ENCODE measurements at places on chromosomes 11 and 22. TPM values are rescaled to one million over a fixed set of nuclear protein-coding genes. Genes with fewer than 3 reads are reported as not detected.

GRCh38 chr11:19111809-19112208 lies 5.2 kb upstream of the ZDHHC13 start:
- no peaks in the 10 kb centered on the region for H3K27me3 ChIP-seq
- no peak for DNase-seq
- no peaks in the 10 kb centered on the region for H3K4me1 ChIP-seq
- H3K4me3 ChIP-seq: no peak overlapping the region
- H3K36me3 ChIP-seq: no peaks in the 10 kb centered on the region
- no peak overlapping the region for H3K27ac ChIP-seq

DNA sequence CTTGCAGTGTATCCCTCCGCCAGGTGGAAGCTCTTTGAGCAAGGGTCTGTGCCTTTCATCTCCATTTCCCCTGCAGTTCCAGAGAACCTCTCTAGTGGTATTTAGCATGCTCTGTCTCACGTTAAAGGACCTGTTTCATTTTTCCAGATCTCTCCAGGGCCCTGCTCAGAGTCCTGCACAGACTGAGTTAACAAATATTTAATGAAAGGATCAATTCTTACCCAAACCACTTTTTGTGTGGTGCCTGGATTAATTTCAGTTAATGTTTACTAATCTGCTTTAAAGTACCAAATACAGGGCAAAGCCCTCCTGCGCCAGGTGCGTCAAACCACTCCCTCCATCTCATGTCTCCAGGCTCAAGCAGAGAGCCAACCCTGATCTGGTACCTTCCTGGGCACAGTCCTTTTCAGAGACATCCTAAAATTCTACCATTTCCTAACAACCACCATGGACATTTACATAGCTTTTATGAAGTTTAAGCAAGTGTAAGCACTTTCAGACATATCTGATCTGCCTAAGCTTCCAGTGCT lies 18.7 kb upstream of the ACER3 start:
- H3K36me3 ChIP-seq: no peaks in the 10 kb centered on the region
- H3K27me3 ChIP-seq: no peaks in the 10 kb centered on the region
- no peak for DNase-seq

- H3K4me1 ChIP-seq: no peaks in the 10 kb centered on the region
- no peaks in the 10 kb centered on the region for H3K36me3 ChIP-seq
- DNase-seq: no peak
- no peak overlapping the region for H3K4me3 ChIP-seq
- no peaks in the 10 kb centered on the region for H3K27me3 ChIP-seq
These were observed 549.1 kb downstream of the MN1 start for GRCh38 chr22:27252282-27253049.

- H3K27me3 ChIP-seq: no peaks in the 10 kb centered on the region
- H3K27ac ChIP-seq: no peak overlapping the region
- H3K4me3 ChIP-seq: no peak overlapping the region
These were observed 50.2 kb upstream of the SPATA19 start for GRCh38 chr11:133895551-133895950.

ZP1 gene
- not detected for total RNA-seq

DNA sequence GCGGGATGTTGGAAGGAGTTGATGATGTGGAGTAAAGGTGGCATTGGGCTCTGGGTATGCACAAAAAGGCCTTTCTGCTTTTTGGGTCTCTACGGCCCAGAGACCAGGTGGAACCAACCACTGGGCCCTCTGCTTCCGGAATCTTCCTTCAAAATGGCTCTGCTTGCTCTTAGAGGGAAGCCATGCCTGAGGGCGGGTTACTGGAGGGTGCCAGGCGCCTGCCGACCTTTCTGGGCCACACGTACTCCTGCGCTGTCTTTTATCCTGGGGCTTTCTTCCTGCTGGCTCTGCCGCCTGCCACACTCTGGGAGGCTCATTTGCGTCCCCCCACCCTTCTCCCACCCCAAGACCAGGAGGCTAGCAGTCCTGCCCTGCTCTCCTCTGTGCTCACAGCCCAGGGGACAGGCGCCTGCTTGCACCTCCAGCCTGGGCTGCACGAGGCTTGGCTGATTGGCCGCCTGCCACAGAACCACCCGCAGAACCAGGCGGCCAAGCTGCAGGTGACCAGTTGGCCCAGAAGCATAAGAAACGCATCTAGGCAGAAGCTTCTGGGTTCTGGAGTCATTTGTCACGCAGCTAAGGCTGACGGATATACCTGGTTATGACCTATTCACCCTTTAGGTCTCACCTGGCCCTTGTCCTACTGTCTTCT lies 536.9 kb downstream of the TBC1D22A start:
- H3K4me3 ChIP-seq: no peak overlapping the region
- H3K27me3 ChIP-seq: no peaks in the 10 kb centered on the region
- H3K27ac ChIP-seq: no peak overlapping the region
- no peaks in the 10 kb centered on the region for H3K36me3 ChIP-seq

VWCE gene
- total RNA-seq: 12.3 TPM

DNA sequence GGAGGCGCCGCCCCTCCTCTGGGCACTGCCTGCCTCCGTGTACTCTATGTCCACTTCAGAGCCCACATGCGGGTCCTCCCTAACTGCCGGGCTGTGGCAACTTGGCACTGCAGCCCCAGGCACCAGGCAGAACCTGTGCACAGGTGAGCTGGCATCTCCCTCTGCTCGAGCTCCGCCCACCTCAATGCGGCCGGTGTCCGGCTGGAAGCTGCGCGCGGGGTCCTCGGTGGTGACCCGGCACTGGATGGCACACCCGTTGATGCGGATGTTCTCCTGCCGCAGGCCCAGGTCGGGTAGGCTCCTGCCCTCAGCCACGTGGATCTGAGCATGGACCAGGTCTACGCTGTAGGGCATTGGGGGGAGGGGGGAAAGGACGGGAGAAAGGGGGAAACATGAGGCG lies 9.1 kb downstream of the LRFN4 start:
- H3K27ac ChIP-seq: no peak overlapping the region
- H3K4me1 ChIP-seq: no peaks in the 10 kb centered on the region
- no peak overlapping the region for H3K4me3 ChIP-seq
- H3K36me3 ChIP-seq: no peaks in the 10 kb centered on the region
- H3K27me3 ChIP-seq: no peaks in the 10 kb centered on the region

DNA sequence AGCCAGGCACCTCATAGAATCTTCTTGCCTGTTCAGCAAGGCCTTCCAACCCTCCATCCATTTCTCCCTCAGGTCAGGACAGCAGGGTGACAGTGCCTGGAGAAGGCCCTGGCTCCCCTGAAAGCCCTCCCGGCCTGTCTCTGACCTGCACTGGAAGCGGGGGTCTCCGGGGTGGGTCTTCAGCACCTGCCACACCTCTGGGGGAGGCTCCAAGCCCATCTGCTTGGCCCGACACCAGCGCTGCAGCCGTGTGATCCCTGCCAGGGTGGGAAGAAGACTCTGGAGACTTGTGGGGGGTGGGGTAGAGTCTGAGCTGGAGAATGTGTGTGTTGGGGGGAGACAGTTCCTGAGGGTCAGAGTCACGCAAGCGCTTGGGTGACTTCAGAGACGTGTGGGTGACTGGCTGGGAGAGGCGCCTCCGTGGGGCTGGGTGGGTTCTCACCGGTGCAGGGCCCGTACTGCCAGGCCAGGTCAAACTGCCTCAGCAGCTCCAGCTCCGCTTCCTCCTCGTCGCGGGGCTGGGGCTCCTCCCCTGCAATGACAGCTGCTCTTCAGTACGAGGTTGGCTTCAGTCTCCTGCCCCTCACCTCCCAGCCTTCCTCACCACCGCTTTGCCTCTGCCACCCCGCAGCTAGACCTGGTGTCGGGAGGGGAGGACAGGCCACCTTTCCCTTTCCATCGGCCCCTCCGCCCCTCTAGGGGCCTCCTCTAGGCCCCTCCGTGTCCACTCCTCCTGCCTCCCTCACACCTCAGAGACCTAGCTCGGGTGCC lies 615 bp downstream of the POLD4 start:
- H3K36me3 ChIP-seq: no peaks in the 10 kb centered on the region
- no peaks in the 10 kb centered on the region for H3K27me3 ChIP-seq
- H3K27ac ChIP-seq: peak overlapping the region; percentile 72
- no peak for DNase-seq
- H3K4me1 ChIP-seq: peaks cover 13% of the 10 kb centered on the region

DNA sequence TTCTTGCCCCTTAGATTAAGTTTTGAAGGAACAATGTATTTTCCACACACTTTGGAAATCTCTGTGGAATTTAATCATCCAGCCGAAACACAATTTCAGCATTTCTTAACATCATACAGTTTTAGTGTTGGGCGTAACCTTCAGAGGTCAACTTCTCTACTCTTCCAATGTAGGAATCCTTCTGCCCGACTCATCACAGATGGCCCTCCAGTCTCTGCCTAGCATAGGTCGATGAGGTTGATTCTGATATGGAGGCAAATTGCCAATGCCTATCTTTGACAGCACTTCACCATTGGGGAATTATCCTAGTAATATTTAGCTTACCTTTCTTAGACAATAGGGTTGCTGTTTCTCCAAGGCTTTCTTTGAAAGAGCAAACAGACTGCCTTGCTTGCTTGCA lies 175.7 kb upstream of the TTC12 start:
- no peaks in the 10 kb centered on the region for H3K4me1 ChIP-seq
- H3K27me3 ChIP-seq: no peaks in the 10 kb centered on the region
- no peak overlapping the region for H3K27ac ChIP-seq
- no peaks in the 10 kb centered on the region for H3K36me3 ChIP-seq
- H3K4me3 ChIP-seq: no peak overlapping the region
- no peak for DNase-seq

All from H1 (cell line).